ENCODE measurements at places on chromosomes 1 and 21. TPM values are rescaled to one million over a fixed set of nuclear protein-coding genes. Genes with fewer than 3 reads are reported as not detected.

DNA sequence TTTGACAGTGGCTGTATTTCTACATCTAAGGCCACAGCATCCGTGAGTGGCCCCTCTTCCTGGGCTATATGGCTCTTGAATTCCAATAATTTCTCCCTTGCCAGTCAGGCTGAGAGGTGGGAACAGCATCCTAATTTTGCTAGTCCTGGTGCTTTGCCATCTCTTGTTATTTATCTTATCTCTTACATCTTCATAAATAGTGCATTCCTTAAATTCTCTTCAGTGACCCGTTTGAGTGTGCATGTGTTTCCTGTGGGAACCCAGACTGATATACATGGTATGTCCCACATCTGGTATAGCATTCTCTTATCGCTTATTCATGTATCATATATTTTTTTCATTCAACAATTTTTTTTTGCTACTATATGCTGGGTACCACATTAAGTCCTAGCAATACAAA, 9.9 kb downstream of the S100A11 start:
- no peak for DNase-seq

DNA sequence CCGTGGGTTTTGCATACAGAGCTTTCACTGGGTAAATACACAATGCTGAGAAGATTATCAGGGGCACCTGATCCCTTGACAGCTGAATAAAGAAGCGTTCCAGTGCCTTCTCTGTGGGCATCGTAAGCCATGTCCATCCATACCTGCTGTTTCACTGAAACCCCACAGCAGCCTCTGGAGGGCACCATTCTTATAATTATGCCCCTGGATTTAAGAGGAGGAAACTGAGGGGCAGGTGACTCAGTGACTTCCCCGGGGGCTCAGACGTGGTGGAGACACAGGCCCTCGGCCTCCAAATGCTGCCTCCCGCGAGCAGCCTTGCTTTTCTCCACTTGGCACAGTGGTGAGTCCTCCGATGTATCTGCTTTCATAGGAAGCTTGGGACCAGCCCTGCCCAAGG, 56.7 kb downstream of the B3GALT5 start:
- DNase-seq = no peak

GRCh38 chr1:222786121-222786520, 28.7 kb upstream of the DISP1 start:
- DNase-seq = no peak

DNA sequence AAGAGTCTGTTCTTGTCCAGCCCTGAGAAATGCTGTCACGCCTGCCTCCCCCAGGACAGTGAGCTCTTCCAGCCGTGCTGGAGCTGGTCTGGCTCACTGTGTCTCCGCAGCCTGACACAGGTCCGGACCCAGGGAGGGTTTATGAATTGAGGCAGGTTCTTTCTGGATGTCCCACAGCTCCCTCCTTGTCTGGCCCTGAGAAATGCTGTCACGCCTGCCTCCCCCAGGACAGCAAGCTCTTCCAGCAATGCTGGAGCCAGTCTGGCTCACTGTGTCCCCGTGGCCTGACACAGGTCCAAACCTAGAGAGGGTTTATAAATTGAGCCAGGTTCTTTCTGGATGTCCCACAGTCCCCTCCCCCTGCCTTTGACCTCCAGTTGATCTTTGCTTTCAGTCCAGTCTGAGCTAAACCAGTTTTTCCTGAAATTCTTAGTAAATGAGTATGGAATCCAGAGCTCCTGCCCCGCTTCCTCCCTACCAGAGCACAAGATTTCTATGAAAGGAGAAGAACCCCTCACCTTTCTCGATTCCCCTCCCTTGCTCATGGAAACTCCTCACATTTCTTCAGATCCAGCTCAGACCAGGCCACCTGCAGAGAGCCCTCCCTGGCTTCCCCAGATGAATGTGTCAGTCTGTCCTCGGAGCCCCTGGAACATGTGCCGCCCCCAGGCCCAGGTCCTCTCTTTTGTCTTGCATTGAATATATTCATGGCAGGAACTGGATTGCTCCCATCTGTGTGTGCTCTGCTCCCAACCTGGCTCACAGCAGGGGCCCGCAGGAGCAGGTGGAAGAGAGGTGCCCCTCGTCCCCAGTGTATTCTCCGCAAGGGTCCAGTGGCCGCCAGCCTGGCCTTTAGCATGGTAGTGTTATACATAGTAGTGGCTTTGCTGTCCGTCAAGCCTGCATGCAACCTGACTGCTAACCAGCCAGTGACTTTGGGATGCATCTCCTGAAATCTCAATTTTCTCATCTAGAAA, 116.3 kb downstream of the EPHB2 start:
- DNase-seq = no peak

GRCh38 chr1:959731-960362, 537 bp upstream of the KLHL17 start:
- DNase-seq = no peak

- DNase-seq = no peak
These were observed 67.0 kb downstream of the ST3GAL3 start for GRCh38 chr1:43774359-43774758.

DNA sequence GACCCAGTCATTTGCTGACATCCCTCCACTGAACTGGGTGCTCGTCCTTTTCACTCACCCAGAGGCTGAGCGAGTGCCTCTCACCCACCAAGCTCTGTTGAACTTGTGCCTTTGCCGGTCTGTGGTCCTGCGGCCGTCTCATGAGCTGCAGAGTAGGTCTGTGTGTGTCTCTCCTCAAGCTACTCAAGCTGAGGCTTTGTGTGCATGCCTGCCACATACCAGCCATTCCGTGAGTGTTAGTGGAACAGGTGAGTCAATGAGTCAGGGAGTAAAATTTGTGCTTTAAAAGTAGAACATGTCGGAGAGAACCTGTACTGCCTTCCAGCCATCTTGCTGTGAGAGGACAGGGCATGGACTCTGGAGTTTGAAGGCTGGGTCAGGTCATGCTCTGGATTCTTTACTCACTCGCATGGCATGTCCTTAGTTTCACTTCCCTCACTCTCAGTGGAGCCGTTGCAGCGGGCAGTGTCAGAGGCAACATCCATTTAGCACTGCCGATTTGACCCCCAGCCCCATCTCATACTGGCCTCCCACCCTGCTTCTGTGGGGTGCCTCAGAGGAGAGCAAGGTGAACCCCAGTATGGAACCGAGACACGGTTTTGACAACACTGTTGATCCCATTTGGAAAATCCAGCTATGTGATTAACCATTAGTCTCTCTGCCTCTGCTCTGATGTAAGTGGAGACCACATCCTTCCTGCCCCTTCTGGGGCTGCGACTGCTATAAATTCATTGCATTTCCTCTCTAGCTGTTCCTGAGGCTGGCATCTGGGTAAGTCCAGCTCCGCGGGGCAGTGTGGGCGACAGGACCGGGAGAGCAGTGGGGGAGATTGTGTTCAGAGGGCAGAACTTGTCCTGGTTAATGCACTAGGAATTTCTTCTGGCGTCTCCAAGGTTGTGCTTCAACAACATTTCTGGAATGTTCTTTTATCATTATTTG, at the start of gene NLRP3:
Gene NLRP3, plus strand, starts transcription at position 751 of the 939 bp plus-strand sequence. CDS start 2,628 bp downstream, outside the sequence.
- DNase-seq = peak; percentile 13

DNA sequence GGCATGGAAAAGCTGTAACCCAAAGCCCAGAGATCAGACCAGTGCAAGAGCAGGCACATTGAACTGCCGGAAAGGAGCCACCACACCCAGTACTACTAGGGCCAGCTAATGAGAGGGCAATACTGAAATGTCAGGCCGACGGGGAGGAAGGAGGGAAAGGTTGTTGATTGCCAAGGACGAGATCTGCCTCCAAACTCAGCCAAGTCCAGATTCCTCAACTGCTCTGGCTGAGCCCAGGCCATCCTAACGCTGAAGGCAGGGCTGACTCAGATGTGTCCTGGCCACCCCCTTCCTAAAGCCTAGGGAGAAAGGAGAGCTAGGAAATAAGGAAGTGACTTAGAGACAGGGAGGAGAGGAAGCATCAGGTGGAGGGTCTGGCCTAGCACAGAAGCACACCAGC, 42.1 kb upstream of the IPO9 start:
- no peak for DNase-seq

DNA sequence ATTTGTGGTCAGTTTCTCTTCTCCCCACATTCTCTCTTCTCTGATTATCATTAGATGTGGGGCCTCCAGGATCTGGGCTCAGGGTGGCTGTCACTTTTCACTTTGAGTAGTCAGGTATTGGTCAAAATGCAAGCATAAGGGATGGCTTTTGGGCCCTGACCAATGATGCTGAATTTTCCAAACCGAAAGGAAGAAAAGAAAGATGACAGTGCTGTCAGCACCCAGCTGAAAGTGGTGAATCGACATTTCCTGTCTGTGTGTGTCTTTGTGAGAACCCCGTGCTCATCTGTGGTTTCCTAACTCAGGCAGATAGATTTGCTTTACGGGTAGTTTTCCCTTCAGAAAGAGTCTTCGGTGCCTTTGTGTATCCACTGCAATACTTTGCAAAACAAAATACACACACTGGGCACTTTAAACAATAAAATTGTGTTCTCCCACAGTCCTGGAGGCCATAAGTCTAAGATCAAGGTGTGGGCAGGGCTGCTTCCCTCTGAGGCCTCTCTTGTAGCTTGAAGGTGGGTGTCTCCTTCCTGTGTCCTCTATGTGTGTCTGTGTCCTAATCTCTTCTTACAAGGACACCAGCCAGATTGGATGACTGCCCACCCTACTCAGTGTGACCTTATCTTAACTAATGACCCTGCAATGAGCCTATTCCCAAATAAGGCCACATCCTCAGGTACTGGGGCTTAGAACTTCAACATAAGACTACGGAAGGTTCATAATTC, 274.8 kb upstream of the AJAP1 start:
- no peak for DNase-seq

GRCh38 chr1:30600258-30600657, 123.1 kb downstream of the MATN1 start:
- no peak for DNase-seq

- no peak for DNase-seq
These were observed 635 bp upstream of the APH1A start for GRCh38 chr1:150269451-150269850.

DNA sequence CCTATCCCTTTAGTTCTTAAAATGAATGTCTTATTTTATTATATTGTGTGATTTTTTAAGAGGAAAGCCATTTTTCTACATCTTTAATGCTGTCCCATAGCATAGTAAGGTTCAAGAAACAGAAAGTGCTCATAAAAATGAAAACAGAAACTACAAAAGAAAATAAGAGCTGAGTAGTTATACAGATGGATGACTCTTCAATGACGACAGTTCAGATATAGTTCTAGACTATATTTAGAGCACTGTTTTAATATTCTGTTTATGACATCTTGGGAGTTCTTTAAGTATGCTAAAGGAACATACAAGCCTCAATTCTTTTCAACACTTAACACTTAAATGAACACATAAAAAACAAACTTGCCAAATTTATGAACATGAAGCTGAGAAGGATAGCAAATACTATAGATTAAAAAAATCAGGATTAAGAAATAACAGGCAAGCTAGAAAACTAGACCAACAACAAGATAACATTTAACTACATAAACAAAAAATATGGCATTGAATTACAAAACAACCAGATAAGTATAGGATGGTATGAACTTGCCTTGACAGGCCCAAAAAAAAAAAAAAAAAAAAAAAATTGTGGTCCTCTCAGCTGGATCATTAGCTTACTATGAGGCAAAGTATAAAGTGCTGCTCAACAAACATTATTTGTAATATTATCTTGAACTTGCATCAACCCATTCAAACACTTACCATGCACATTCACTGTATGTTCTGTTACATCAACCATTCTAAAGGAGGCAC, 87.9 kb downstream of the ZZZ3 start:
- DNase-seq = no peak

GRCh38 chr1:235583511-235584001, 66.0 kb downstream of the GNG4 start:
- no peak for DNase-seq

DNA sequence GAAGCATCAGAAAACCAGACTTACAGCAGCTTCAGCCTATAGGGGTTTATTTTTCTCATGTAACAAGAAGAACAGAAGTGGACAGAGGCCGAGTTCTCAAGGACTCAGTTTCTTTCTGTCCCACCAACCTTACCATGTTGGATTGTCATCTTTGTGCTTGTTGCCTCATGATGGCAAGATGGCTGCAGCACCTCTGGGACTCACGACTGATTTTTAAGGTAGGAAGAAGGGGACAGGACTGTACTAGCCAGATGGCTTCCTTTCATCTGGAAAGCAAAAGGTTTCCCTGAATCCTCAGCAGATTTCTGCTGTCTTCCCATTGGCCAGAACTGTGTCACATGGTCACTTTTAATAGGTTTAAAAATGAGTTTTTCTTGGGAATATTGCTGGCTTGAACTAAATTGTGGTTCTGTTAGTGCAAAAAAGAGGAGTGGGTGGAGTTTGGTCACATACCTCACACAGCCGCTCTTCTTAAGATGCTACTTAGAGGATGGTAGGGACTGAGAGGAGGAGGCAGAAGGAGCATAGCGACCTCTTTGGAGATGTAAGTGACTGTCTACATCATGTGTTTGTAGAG, 48.1 kb upstream of the ENAH start:
- DNase-seq = no peak

- no peak for DNase-seq
These were observed 50.1 kb downstream of the COL18A1 start for GRCh38 chr21:45454926-45455673.

- DNase-seq = no peak
These were observed 12.6 kb downstream of the SZT2 start for GRCh38 chr1:43402089-43402865.

GRCh38 chr1:167669209-167670124, 39.4 kb downstream of the RCSD1 start:
- DNase-seq = no peak

- DNase-seq = no peak
These were observed 398.3 kb upstream of the DUSP10 start for GRCh38 chr1:222140206-222140605.

DNA sequence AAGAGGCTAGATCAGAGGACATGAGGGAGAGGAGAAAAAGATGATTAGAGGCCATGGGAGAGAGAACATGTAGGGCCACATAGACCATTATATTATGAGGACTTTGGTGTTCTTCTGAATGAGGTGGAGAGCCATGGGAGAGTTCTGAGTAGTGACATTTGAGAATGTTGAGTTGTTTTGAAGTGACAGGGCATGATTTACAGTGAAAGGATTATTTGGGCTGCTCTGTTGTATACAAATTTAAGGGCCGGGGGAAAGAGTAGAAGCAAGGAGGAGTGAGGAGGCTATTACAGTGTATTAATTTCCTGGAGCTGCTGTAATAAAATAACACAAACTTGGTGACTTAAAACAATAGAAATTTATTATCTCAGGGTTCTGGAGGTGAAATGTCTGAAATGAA, 102.5 kb upstream of the RGS4 start:
- no peak for DNase-seq

- no peak for DNase-seq
These were observed 241.5 kb downstream of the C1orf94 start for GRCh38 chr1:34418166-34418565.

- DNase-seq = no peak
These were observed 7.0 kb upstream of the SOX13 start for GRCh38 chr1:204065986-204066300.

IL22RA1 gene
- not detected for total RNA-seq

FAM131C gene
- not detected for total RNA-seq

KCNA2 gene
- total RNA-seq = 0.76 TPM

SLC9C2 gene
- total RNA-seq = not detected

CNKSR1 gene
- 3.5 TPM for total RNA-seq

CSF3R gene
- total RNA-seq = 0.61 TPM

RCSD1 gene
- total RNA-seq = 65.6 TPM

UBXN10 gene
- 0.09 TPM for total RNA-seq

NBPF11 gene
- 11.7 TPM for total RNA-seq

DMBX1 gene
- total RNA-seq = 0.54 TPM

GBP6 gene
- total RNA-seq = 0.11 TPM

HSD3B1 gene
- not detected for total RNA-seq

PIK3C2B gene
- total RNA-seq = 65.6 TPM

PTGER3 gene
- 0.18 TPM for total RNA-seq

C1orf87 gene
- total RNA-seq = not detected

ATP6V1G3 gene
- total RNA-seq = not detected

CFHR3 gene
- total RNA-seq = not detected

SMIM1 gene
- 1.0 TPM for total RNA-seq

Measured in activated naive CD4-positive, alpha-beta T cell treated with anti-CD3 and anti-CD28 coated beads, Interleukin-2, amount 50 U/mL, for 72 hours (primary cell).